ENCODE measurements at places on chromosomes 4 and X. TPM values are rescaled to one million over a fixed set of nuclear protein-coding genes. Genes with fewer than 3 reads are reported as not detected.

Gene STPG2
- 0.11 TPM for polyA plus RNA-seq

Gene SERTM2
- 0.49 TPM for polyA plus RNA-seq

GRCh38 chr4:37320513-37321235, 76.1 kb downstream of the NWD2 start:
- no peak for DNase-seq

- DNase-seq = no peak
Measured at GRCh38 chrX:133090236-133090809, 6.6 kb downstream of the USP26 start.

- peak; percentile 40 for DNase-seq
Measured at GRCh38 chr4:109764789-109765402, 35.0 kb upstream of the PLA2G12A start.

Gene ERAS
- polyA plus RNA-seq = not detected

GRCh38 chr4:10063544-10064300, 42.4 kb upstream of the SLC2A9 start:
- peak; percentile 43 for DNase-seq

DNA sequence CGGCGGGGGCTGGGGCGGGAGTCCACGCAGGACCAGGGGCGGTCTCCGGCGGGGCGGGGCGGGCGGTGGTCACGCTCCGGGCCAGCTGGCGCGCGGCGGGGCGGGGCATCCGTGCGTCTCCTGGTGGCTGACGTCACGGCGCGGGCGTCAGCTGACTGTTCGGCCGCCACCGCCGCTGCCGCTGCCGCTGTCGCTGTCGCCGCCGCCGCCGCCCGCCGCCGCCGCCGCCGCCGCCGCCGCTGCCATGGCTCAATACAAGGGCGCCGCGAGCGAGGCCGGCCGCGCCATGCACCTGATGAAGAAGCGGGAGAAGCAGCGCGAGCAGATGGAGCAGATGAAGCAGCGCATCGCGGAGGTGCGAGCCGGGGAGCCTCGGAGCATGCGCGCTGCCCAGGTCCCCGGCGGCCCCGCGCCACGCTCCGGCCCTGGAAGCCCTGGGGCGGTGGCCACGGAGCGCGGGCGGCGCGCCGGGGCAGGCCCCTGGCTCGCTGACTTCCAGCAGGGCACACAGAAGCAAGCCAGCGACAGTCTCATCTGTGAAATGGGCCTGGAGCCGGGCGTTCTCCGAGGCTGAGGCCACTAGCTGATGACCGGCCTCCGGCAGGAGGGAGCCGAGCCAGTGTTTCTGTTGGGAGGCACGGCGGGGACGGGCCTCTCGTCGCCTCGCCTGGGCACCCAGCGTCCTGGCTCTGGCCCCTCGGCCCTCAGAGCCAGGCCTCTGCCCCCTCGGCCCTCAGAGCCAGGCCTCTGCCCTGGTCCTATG, at the start of gene FAM50A:
FAM50A (plus strand) TSS at position 150 of the 763 bp plus-strand sequence; CDS start at position 245, 95 bp downstream.
- DNase-seq = peak; percentile 57

- DNase-seq = no peak
Measured at GRCh38 chr4:7638489-7638888, 203.8 kb upstream of the PSAPL1 start.

Gene WDR17
- not detected for polyA plus RNA-seq

GRCh38 chr4:153159728-153160221, 44.5 kb upstream of the TRIM2 start:
- DNase-seq = no peak

Gene UGT2B11
- polyA plus RNA-seq = not detected

- DNase-seq = no peak
Measured at GRCh38 chr4:48976041-48976440, 10.0 kb upstream of the CWH43 start.

Gene ABRAXAS1
- polyA plus RNA-seq = 31.9 TPM

GRCh38 chr4:2962614-2963174, 512 bp downstream of the NOP14 start:
- peak; percentile 47 for DNase-seq

GRCh38 chr4:158664806-158665205, 6.9 kb downstream of the C4orf46 start:
- no peak for DNase-seq

DNA sequence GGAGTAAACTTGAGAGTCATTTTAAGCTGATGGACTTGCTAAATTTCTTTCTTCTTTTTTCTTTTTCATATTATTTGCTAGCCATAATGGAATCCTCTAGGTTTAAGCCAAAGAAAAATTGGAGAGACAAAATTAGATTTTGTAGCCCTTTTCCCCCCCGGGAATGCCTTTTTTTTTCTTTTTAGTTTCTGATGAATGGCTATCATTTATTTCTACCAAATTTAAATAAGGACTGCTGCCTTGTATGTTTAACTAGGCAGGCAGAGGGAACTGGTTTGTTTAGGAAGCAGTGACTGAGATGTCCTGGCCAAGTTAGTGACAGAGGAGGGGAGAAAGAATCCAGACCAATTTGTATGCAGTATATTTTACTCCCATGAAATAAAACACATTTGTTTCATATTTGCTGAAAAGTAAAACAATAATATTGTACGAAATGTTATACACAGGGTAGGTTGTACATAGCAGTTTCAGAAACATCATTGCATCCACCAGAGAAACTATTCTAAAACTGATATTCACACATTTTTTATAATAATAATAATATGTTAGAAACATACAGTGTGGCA, 5.7 kb downstream of the PITX2 start:
- DNase-seq = no peak

Gene PASD1
- polyA plus RNA-seq = 0.12 TPM

GRCh38 chrX:25599061-25599460, 539.1 kb upstream of the MAGEB18 start:
- DNase-seq = no peak

DNA sequence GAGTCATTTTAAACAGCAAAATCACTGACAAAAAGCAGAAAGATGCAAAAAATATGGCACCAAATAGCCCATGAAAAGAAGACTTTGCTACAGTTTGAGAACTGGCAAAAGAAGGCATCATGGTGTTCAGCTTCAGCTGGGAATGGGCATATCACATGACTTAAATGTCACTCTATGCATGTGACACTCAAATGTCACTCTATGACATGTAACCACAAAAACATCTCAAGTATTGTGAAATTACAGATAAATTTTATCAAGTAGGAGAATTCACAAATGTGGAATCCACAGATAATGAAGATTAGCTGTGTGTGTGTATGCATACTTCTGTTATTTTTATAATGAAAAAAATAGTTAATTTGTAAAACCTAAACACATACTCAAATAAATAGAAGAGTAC, 81.9 kb downstream of the ATP10D start:
- DNase-seq = no peak

Gene TMEM144
- not detected for polyA plus RNA-seq

DNA sequence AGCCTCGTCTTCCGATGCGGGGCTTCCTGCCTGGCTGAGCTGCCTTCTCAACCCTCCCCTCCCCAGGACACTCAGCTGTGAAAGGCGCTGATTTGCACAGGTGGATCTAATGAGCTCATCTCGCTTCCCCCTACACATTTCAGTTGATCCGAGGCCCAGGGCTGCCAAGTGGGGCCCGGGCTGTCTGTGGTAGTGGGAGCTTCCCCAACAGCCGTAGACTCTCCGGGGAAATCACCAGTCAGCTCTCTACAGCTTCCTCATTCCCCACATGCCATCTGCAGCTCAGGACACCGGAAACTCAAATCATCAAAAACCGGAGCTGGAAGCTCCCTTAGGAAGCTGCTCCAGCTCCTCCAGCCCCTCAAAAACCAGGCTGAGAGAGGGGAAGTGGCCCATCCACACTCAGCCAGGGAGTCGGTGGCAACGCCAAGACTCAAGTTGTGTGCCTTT, 56.2 kb downstream of the SMIM20 start:
- DNase-seq = no peak

DNA sequence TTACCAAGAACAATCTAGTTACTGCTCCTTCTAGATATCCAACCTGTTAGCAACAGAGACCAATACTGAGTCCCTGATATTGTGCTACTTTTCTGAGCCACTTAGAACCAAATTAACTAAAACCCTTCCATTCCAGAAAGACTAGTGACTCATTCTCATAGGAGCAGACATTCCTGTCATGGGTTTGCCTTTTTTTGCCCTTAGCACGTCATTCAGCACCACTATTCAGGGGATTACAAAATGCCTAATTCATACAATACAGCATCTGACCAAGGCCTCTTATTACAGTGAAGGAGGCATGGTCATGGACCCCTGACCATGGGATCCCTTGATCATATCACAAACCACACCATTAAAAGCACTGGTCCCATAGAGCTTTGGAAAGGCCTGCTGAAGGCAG, 123.8 kb upstream of the CXCL13 start:
- DNase-seq = no peak

DNA sequence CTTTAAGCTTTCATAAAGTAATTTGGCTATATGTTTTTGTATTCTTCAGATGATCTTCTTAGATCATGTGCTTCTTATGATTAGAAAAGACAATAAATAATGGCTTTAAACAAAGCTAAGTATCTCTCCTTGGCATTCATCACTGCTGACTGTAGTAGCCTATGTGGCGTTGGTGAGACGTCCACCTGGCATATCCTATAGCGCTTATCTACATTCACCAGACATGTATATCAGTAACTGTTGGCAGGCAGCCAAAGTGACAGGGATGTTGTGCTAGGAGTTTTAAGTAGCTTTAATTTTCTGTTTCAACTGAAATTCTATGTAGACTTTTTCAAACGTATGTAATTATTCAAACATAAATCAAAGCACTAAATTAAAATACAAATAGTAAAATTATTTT, 276.4 kb downstream of the IL15 start:
- DNase-seq = peak; percentile 2

- no peak for DNase-seq
Measured at GRCh38 chr4:163815776-163816175, 321.3 kb downstream of the TMA16 start.

DNA sequence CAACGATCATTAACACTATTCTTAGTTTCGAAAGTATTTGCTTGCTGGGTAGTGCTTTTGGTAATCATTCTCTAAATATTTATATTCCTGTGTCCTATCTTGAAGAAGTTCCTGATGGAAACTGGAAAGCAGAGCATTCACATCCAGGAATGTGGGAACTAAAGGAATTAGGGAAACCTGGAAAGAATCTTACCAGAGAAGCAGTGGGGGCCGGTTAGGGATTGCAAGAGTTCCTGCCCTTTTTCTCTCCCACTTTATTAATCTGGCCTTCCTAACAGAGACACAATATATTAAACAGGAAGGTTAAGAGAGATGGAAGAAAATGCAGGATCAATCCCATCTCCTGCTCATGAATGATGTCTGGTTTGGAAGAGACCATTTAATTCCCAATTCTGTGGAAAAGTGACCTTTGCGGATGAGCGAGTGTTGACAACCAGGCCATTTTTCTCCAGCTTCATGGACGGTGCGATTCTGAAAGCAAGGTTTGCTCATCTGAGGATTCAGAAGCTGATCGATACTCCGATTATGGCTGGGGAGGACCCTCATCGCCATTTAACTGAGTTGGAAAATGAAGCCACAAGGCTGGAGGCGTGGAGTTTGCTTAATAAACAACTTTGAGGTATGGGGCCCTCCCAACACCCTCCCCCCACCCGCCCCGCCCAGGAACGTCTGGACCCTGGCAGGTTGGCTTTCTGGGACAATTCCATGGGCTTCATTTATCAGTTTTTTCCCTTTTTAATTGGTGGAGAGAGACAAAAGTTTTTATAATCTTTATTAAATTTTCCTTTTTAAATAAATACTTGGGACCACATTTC, 52.3 kb downstream of the C4orf51 start:
- no peak for DNase-seq

- DNase-seq = no peak
Measured at GRCh38 chr4:108867476-108867875, 104.6 kb upstream of the ETNPPL start.

- DNase-seq = no peak
Measured at GRCh38 chr4:2423695-2424094, 4.9 kb downstream of the CFAP99 start.

DNA sequence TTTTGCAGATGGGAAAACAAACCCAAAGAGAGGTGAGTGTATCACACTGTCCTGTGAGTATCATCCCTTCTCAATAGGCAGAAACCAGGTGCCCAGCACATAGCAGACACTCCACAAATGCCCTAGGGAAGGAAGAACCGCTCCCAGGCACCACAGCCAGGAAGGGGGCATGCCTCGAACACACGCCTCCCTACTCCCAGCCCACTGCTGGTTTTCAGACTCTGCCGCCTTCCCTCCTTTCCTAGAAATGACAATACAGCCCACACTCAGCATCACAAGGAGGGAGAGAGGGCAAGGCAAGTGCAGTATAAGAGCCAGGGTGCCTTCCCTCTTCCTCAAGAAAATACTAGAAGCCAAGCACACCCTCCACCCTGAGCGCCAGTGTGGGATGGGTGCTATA, 16.2 kb downstream of the JAKMIP1 start:
- no peak for DNase-seq

- DNase-seq = no peak
Measured at GRCh38 chrX:42837747-42838146, 59.8 kb upstream of the PPP1R2C start.

DNA sequence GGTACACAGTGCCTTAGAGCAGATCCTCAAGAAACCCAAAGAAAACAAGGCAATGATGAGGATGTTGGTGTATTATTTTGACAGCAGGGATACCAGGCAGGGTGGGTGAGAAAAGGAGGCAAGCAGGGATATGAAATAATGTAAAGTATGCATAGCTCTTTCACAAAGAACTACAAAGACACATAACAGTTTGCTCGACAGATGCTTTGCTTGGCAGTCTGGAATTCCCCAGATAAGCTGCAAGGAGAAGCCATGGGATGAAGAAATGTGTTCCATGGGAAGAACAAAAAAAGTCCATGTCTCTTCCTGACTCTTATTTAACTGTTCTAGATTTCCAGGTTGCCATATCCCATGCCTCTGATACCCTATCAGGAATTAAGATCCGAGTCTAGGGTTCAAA, 75.4 kb downstream of the FAM13A start:
- DNase-seq = no peak
